ENCODE measurements at places on chromosomes 16 and 17.

- DNase-seq = no peak
These were observed 32.6 kb upstream of the CORO6 start for GRCh38 chr17:29655323-29655722.

DNA sequence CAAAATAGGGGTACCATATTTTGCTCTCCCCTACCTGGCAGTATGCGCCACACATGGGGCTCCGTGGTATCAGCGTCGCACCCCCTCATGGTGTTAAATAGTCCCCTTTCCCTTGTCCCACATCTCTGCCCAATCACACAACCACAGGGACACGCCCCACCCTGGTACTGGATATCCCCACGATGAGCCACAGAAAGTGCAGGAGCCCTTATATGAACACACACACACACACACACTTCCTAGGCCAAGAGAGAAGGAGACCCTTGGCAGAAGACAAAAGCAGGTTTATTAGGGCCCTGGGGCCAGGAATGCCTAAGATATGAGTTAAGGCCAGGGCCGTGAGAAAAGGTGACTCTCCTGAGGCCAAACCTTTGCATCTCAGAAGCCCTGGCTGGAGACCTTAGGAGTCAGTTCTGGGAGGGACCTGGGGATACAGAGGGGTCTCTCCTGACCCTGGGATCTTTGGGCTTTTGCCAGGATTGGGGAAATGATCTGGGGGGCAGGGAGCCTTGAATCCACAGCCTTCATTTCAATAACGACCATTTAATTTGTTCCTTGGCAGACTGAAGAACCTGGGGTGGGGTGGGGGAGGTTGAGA, 11.6 kb downstream of the COPZ2 start:
- DNase-seq = no peak

GRCh38 chr17:11950771-11951519, 46.3 kb downstream of the ZNF18 start:
- no peak for DNase-seq

DNA sequence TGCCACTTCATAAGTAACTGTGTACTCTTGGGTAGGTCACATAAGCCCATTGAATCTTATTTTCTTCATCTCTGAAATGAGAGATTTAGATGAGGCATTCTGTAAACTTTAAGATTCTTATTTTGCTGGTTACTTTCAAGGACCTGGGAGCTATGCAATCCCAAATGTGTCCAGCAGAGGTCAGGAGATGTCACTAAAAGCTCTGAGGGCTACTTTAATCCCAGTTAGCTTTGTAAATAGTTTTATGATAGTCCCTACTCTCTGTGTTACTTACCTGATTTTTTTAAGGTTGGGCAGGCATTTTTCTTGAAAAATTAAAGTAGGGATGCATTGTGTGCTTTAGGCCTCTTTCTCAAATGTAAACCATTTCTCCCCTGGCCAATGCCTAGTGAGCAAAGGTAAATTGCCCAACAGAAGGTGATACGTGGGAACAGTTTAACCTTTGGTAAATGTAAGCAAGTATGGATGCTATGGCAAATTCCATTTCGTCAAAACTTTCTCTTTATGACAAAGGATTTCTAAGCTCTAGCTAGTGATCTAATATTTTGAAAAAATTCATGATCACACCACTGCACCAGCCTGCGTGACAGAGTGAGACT, 57.1 kb upstream of the WSB1 start:
- DNase-seq = peak; percentile 66

- no peak for DNase-seq
These were observed 35.3 kb downstream of the CUEDC1 start for GRCh38 chr17:57919918-57920317.

DNA sequence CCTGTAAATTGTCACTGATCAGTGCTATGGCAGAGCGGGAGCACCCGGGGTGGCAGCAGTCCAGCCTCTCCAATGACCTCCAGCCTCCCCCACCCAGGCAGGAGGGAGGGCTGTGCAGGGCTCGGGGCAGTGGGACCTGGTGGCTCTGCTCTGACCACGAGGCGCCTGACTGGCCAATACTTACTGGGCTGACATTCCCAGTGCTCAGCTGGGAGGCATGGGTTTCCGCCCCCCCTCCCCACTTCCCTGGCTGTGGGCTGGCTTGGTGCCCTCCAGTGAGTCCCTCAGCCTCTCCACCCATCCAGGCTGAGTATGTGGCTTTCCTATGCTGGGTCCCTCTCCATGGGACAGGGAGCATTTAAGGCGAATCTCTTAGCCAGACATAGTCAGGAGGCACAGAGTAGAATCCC, 2.7 kb downstream of the SOCS3 start:
- peak; percentile 80 for DNase-seq

DNA sequence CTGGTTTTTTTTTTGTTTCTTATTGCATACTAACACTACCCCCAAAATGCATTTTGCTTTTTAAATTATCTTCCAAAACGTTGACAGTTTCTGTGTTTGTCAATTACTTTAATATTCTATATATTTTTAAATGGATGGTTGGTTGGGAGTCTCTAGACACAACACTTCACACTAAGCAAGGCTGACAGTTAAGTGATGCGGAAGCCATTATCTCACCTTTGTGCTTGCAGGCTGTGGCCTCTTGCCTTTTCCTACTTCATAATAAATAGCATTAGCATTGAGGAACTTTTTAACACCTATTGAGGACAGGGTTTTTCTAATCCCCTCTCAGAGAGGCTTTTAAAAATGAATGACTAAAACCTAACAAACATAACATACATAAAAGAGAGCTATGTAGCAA, 280.8 kb upstream of the TBX2 start:
- no peak for DNase-seq

- DNase-seq = no peak
These were observed 495 bp downstream of the TXNDC17 start for GRCh38 chr17:6641247-6641863.

- DNase-seq = peak; percentile 60
These were observed 46.1 kb downstream of the CHCT1 start for GRCh38 chr17:60468371-60468770.

DNA sequence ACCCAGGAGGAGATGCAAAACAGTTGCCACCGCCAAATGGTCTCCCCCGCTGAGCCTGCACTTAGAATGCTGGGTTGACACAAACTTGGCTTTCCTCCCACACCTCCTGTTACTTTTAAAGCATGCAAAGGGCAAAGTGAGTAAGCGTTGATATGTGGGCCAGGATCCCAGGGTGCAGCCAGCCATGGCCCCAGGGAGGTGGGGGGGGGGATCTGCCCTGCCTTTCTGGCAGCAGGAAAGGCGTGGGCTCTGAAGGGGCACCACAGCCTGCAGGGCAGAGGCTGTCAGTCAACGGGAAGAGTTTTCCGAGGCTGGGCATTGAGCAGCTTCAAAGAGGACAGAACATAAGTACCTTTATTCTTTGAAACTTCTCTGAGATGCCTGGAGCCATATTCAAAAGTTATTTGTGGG, 142.3 kb downstream of the ABCC12 start:
- DNase-seq = peak; percentile 27

DNA sequence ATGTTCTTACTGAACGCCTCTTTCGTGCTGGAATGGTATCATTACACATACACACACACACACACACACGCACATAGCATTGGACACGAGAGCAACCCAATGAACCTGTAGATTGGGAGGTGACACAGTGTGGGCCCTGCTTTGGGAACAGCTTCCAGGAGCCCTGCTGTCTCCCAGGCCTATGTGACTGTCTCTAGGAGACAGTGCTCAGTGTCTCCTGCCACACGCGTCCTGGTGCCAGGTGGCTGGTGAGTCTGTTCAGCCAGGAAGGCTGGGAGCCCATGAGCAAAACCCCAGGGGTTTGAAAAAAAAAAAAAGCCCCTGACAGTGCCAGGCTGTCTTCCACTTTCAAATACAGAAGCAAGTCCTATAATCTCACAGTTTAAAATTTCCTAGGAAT, 2.4 kb upstream of the SPOP start:
- DNase-seq = no peak

GRCh38 chr17:50051082-50051576, 4.8 kb upstream of the ITGA3 start:
- peak; percentile 82 for DNase-seq

GRCh38 chr16:48547530-48547929, 62.5 kb downstream of the N4BP1 start:
- no peak for DNase-seq

GRCh38 chr17:30796016-30796415, 28.5 kb downstream of the CRLF3 start:
- no peak for DNase-seq

GRCh38 chr16:73083271-73083670, 35.3 kb upstream of the ZFHX3 start:
- DNase-seq = no peak

GRCh38 chr16:88375236-88375975, 7.4 kb upstream of the ZNF469 start:
- no peak for DNase-seq

DNA sequence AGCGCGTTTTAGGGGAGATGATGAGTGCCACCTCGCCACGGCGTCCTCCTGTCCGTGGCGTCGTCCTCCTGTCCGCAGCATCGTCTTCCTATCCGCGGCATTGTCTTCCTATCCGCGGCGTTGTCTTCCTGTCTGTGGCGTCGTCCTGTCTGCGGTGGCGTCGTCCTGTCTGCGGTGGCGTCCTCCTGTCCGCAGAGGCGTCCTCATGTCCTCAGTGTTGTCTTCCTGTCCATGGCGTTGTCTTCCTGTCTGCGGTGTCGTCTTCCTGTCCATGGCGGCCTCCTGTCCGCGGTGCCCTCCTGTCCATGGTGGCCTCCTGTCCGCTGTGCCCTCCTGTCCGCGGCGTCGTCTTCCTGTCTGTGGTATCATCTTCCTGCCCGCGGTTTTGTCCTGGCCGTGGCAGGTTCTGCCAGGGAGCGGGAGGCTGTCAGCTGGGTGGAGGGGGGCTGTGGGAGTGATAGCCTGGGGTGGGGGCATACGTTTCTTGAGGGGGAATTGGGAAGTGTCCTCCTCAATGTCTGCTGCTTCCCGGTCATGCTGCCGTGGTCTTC, 30.9 kb downstream of the TBCD start:
- DNase-seq = no peak

DNA sequence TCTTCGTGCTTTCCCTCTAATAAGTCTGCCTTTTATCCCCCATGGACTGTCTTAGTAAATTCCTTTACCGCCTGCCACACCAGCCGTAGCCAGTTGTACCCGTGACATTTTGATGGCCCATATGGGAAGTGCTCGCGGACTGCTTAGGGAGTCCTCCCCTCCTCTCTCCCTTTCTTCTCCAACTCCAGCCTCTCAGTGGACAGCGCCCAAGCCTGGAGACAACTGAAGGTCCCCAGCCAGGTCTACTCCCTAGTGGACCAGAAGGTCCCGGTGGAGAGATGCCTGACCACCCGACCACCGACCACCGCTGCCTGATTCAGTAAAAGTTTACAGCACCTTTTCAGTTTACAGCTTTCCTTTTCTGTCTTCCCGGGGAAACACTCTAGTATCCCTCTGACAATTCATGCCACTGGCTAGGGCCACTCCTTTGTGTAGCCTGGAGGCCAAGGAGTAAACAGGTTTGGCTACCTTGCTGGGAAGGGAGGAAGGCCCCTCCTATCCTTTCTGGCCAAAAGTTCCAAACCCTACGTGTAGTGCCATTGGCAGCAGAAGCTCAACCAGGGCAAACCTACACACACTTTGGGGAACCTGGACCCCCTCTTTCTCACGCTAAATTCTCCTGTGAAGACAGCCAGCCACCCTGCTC, 18.0 kb downstream of the CTRB2 start:
- no peak for DNase-seq

DNA sequence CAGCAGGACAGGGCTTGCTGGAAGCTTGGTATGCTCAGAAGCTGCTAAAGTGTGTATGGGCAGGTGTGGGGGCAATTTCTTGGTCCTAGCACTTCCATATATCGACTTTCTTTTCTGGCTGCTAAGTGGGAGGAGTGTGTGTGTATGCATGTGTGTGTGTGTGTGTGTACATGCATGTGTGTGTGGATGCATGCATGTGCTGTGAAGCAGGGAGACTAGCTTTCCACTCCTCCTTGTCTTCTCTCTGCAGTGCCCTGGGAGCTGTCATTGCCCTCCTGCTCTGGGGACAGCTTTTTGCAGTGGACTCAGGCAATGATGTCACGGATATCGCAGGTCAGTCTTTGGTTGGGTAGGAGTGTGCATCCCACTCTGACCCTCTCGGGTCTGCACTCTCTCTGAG, 1.6 kb downstream of the HP start:
- no peak for DNase-seq

GRCh38 chr16:11340710-11341109, 4.5 kb upstream of the RMI2 start:
- no peak for DNase-seq

GRCh38 chr16:72094266-72094610, 591 bp downstream of the DHX38 start:
- DNase-seq = no peak

GRCh38 chr16:50102051-50102746, 36.4 kb downstream of the HEATR3 start:
- DNase-seq = peak; percentile 83

GRCh38 chr16:85656351-85657266, 32.1 kb downstream of the GINS2 start:
- DNase-seq = no peak

GRCh38 chr17:13750816-13751793, 149.4 kb upstream of the HS3ST3A1 start:
- peak; percentile 46 for DNase-seq

DNA sequence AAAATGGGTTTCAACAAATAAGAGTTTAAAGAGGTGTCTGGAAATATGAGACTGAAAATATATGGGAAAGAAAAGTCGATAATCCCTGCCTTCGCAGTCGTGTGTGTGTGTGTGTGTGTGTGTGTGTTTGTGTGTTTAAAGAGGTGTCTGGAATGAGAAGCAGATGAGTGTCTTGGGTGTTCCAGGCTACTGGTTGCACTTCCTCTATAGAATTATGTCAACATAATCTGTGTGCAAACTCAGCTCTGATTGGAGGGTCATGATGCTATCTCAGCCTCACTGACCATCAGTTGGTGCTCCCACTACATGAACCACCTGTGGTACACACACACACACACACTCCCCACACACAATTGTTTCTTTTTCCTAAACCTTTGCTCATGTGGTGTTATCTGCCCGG, 347.3 kb downstream of the NPIPA8 start:
- DNase-seq = no peak

GRCh38 chr16:10145542-10146035, 36.6 kb downstream of the GRIN2A start:
- no peak for DNase-seq

DNA sequence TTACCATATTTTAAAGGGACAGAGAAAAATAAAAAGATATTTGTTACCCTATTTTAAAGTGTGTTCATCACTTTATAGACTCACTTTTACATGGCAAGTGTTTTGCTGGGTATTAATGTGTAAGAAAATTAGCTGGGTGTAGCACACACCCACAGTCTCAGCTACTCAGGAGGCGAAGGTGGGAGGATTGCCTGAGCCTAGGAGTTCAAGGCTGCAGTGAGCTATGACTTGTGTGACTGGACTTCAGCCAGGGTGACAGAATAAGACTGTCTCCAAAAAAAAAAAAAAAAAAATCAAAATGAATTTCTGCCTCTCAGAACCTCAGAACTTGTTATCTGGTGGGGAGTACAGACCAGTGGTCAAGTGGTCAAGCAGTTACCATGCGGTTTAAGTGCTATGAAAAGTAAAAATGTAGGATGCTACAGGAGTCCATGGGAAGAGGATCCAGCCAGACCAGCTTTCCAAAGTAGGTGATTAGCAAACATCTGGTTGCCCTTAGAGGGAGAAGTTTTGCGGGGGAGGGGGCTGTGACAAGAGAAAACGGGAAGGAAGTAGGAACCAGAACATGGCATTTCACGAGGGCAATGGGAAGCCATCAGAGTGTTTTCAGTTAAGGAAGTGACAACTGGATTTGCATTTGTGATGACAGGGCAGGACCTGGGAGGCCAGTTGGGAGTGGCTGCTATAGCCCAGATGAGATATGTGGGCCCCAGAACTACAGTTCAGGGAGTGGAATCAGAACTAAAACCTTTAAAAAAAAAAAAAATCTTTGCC, 13.9 kb downstream of the CNEP1R1 start:
- no peak for DNase-seq
